ENCODE measurements at places on chromosomes 3 and 15. TPM values are rescaled to one million over a fixed set of nuclear protein-coding genes. Genes with fewer than 3 reads are reported as not detected.

DNA sequence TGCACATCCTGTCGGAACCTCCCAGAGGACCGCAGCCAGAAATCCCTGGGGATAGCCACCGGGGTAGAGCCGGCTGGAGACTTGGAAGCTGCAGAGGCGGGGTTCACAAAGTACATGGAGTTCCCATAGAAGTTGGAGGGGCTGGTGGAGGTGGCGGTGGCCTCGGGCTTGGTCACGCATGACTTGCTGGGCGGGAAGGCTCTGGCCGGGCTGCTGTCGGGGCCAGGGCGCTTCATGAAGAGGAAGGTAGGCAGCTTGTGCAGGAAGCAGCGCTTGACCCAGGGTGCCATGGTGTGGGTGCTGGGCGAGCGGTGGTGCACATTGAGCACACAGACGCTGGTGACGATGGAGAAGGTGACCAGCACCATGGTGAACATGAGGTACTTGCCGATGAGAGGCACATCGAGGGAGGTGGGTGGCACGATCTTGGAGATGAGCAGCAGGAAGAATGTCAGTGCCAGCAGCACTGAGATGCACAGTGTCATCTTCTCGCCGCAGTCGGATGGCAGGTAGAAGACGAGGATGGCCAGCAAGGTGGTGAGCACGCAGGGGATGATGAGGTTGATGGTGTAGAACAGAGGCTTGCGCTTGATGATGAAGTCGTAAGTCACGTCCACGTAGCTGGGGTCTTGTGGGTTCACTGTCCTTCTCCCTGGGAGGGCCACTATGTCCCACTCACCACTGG, 8.4 kb upstream of the CHRNA3 start:
- no peak for DNase-seq
- H3K36me3 ChIP-seq = no peaks in the 10 kb centered on the region
- H3K4me1 ChIP-seq = no peaks in the 10 kb centered on the region
- H3K27me3 ChIP-seq = peaks cover 43% of the 10 kb centered on the region
- no peak overlapping the region for H3K4me3 ChIP-seq

DNA sequence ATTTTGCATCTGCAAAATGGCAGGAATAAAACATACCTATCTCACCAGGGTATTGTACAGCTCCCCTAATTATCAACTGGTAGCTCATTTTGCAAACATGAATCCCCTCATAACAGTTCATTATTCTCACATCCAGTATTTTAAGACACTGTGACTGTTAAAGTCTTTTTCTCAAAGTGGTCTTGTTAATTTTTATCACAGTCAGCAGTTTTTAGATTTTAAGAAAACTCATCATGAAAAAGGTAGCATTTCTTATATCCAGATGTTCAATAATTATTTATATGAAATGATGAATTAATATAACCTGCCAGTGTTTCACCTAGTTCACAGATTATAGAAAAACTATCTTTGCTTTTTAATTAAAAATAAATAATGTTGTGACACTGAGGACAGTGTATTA, 354.9 kb upstream of the ARL6 start:
- no peak overlapping the region for H3K4me3 ChIP-seq
- H3K36me3 ChIP-seq = no peaks in the 10 kb centered on the region
- DNase-seq = no peak
- no peaks in the 10 kb centered on the region for H3K4me1 ChIP-seq
- no peak overlapping the region for H3K27ac ChIP-seq
- H3K27me3 ChIP-seq = no peaks in the 10 kb centered on the region

The RTP1 gene
- not detected for total RNA-seq

The FOXB1 gene
- total RNA-seq = not detected

DNA sequence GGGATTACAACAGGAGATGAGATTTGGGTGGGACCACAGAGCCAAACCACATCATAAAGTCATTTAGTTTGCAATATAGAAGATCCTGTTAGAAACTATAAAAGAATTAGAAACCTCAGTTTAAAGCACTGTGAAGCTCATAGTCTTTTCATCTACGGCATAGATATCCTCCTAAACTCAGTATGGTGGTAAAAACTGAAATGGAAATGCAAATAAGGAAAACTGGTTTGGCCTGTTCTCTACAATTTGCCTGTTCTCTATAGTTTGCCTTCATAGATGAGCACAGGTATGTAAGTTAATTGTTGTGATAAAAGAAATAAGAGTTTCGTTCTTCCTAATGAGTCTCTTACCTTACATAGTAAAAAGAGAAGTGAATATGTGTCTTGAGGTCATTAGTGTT, 331.6 kb upstream of the ARL6 start:
- H3K4me1 ChIP-seq = no peaks in the 10 kb centered on the region
- no peak overlapping the region for H3K4me3 ChIP-seq
- DNase-seq = no peak
- H3K36me3 ChIP-seq = no peaks in the 10 kb centered on the region
- H3K27me3 ChIP-seq = no peaks in the 10 kb centered on the region

All from natural killer cell treated with Interleukin-12 subunit alpha and Interleukin-12 subunit beta and Interleukin-15 and Interleukin-18, amount 100 ng/mL, for 72 hours (primary cell).